ENCODE measurements at places on chromosomes 3 and 15.

GRCh38 chr15:55224892-55225291 is 28.2 kb upstream of the RSL24D1 start:
- no peak for DNase-seq

DNA sequence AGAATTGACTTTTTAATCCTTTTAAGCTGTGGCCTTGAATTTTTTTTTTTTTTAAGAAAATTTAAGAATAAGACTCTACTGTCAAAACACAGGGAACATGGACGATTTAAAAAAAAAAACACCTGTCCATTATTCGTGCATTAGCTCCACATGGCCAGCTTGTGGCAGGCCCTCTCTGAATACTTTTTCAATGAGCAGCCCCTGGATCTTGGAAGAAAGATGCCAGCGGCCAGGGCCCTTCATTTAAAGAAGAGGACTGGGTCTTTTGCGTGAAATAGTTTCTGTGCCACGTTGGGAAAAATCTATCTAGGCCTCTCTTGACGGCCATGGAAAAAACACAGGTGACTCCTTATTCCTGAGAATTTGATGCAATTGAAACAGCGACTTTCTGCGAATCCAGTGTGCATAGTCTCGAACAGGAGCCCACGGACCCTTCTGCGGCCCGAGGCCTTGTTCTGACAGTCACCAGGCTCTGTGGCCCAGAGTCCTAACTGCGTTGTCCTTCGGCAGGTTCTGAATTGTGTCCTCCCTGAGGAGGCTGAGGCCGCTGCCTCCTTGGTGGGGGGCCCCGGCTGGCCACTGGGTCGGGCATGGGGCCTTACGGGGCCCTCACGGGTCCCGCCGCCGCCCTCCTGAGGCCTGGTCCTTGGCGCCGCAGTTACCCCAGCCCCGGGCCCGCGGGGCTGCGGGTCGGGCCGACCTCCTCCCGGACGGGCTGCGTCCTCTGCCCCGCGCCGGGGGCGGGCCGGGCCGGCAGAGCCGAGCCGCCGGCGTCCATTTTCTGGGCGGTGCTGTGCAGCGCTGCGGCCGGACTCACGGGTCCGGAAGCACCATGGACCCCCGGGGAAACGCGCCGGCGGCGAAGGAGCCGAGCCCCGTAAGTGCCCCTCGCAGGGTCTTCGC is 33.5 kb downstream of the ZBTB38 start:
- peak; percentile 58 for DNase-seq

DNA sequence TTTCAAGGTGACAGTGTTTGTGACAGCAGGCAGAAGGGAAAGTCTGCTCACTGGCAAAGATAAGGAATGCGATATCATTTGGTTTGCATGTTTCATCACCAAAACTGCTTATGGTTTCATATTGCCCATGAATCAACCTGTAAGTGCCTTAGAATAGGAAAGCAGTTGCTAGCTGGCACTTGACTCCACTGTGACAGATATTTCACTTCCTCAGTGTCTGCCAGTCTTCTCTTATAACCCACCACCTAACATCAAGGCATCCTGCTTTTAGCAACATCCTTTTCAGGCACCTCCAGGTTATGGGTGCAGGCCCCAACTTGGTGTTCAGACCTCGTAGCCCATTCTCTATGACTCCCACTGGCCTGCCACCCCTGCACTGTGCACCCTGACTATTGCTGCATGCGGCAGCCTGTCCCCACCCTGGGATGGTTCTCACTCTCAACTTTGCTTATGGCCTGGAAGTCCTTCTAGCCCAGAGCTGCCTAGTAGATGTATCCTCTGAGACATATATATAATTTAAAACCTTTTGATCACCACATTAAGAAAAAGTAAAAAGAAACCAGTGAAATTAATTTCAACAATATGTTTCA is 154.4 kb upstream of the RARB start:
- DNase-seq: no peak

DNA sequence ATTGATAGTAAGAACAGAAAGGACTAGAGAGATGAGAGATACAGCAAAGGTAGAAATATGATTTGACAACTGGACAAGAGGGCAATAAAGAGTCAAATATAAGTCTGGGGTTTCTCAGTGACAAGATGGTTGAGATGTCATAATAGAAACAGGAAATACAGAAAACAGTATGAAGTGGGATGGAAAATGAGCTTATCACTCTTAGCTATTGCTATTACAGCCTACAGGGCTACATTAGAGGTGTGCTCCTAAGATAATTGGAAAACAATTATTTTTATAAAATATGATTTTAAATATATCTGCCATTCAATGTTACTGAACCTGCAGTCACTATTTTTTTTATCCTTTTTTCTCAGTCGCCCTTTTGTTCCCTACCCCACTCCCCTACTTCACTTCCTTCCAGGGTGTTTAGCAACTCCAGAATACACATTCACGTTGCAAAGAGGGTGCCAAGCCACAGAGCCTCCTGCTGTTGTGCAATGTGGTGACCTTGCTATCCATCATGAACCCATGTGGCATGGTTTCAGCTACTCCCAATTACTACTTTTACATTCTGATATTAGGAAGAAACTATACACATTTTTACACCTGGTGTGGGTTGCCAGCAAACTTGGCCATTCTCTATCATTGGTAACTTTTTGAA is 6.0 kb downstream of the NRG4 start:
- no peak for DNase-seq

DNA sequence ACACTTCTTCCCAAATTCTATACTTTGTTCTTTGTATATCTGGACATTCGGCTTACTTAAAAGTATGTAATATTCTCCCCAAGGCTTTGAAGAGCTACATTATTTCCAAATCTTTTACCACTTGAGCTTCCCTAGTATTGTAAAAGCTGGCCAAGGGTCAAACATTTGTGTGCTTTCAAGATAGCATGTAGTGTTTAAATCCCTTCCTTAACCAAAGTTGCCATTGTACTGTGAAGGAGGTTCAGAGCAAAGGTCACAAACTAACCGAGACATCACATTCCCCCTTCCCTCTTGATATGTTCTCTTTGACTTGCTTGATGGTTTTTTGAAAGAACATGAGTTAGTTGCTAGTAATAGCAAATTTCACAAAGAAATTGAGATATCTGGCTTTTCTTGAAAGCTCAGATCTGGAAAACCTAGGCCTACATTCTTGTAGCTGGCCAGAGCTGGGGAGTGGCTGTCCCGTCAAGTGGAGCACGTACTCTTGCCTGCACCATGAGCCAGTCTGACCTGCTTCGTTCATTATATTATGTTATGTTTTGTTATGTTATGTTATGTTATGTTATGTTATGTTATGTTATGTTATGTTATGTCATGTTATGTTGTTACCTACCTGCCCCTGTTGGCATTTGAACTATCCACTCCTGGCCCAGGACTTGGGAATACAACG is 60.2 kb downstream of the FILIP1L start:
- no peak for DNase-seq

DNA sequence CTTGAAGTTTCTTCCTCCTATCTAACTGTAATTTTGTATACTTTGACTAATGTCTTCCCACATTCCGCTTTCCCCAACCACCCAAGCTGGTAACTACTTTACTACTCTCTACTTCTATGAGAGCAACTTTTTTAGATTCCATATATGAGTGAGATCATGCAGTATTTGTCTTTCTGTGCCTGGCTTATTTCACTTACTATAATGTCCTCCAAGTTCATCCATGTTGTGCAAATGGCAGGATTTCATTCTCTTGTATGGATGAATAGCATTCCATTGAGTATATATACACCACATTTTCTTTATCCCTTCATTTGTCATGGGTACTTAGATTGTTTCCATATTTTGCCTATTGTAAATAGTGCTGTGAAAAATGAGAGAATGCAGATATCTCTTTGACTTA is 78.5 kb upstream of the CCNL1 start:
- no peak for DNase-seq

- DNase-seq: no peak
Observed at GRCh38 chr3:56985878-56986277, 74.6 kb upstream of the SPATA12 start.

DNA sequence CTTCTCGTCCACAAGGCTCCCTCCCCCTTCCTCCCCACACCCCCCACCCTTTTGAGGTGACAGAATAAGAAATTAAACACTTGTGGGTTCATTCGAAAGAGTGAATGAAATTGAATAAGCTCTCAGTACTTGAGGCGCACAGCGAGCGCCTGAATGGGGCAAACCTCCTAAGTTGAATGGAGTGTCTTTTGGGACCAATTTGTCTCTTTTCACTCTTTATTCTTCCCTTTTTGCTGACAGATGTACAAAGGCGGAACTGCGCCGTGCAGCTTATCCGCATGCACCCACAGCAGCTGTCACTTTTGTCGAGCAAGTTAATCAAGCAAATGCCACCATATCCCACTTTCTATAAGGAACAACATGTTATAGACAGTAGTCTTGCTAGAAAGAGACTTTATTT is 47.9 kb upstream of the FEZF2 start:
- DNase-seq: no peak

DNA sequence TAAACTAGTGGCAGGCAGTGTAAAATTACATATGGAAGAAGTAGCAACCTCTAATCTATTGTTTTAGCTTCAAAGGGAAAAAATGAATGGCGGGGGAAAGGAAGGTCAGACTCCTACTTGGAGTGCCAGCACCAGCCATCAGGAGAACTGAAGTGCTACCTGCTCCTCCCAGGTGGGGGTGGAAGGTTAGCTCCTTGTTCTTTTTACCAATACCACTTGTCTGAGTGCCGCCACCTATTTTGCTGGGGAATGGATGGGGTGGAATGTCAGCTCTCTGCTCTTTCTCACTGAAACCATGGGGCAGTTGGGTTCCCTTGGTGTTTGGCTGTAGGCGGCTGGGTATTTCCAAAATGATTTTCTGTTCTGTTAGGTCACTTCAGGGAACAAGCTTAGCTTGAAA is 428.7 kb upstream of the EPHA3 start:
- no peak for DNase-seq

DNA sequence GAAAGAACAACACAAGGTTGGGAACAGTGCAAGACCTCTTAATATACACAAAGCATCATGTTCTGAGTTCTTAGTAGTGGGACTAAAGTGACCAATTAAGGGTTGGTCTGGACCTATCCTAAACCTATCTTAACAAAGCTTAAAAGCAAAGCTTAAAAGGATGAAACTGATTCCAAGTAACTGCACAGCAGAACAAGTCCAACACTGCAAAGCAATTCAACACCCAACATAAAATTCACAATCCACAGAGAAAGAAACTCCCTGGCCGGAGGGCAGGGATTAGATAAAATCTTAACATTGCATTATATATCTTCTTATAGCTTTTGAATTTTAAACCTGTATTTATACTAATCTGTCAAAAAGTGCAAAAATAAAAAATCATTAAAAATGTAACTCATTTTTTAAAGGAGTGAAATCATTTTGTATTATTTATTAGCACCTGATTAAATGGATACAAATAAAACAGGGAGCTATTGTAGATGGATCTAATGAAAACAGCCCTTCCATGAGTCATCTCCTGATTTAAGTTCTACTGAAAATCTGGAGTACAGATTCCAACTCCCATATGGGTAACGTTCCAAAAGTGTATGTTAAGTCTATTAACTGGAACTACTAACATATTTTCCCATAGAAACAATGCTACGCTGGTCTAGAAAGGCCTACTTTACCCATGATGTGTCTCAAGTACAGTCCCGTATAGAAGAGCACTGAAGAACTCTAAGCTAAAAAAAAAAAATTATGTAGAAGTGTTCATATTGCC is 34.9 kb downstream of the PIK3R4 start:
- no peak for DNase-seq

DNA sequence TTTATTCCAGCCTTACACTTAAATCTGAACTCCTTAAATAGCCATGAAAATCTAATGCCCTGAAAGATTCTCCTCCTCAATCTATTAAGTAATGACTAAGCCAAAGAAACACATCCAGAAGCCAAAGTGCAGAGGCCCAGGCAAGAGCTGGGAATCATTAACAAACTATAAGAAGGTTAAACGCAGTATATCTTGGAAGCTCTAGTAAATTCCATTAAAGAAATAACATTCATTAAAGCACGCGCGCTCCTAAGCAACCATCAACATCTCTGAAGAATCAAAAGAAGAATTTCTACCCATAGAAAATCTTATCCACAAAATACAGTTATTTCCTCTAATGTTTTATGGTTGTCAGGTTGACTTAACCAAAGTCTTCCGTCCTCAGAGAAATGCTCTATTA is 29.5 kb downstream of the MB21D2 start:
- no peak for DNase-seq

GRCh38 chr15:75112278-75112847 is 89.0 kb downstream of the PPCDC start:
- no peak for DNase-seq

GRCh38 chr3:133426721-133427120 is 26.9 kb downstream of the BFSP2 start:
- DNase-seq: no peak

DNA sequence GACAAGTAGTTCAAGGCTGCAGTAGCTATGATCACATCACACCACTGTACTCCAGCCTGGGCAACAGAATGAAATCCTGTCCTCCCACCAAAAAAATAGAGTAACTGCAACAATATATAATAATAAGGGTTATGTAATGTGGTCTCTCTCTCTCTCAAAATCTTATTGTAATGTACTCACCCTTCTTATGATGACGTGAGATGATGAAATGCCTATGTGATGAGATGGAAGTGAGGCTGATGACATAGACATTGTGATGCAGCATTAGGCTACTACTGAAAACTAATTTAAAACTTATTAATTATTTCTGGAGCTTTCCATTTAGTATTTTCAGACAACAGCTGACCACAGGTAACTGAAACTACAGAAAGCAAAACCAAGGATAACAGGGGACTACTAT is 27.4 kb downstream of the TASOR start:
- DNase-seq: no peak

- DNase-seq: no peak
Observed at GRCh38 chr3:27093771-27094170, 275.4 kb downstream of the NEK10 start.

DNA sequence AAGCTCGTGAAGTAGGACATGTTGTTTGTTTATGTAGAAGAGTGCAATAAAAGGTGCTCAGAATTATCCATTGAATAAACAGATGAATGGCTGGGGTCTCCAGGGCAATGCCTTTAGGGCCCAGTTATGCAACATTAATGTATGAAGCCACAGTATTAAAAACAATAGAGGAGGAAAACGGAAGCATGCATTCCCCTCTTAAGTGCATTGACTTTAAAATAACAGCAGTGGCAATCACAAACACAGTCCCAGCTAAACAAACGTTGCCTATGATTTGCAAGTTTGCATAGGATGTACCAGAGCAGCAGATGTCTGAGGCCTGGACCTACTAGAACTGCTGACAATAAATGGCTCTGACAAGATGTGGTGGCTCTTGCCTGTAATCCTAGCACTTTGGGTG is 60.6 kb upstream of the GCNT3 start:
- DNase-seq: no peak

- DNase-seq: no peak
Observed at GRCh38 chr15:93024293-93024692, 64.7 kb downstream of the RGMA start.

- no peak for DNase-seq
Observed at GRCh38 chr3:43817825-43818224, 127.1 kb downstream of the ABHD5 start.

- no peak for DNase-seq
Observed at GRCh38 chr3:149564079-149564478, 89.6 kb downstream of the TM4SF4 start.

GRCh38 chr3:31522152-31522551 is 10.6 kb upstream of the STT3B start:
- no peak for DNase-seq

- no peak for DNase-seq
Observed at GRCh38 chr15:70584441-70584837, 178.9 kb downstream of the UACA start.

GRCh38 chr3:124669470-124669869 is 60.8 kb upstream of the UMPS start:
- no peak for DNase-seq

All from HEK293T (cell line).